ENCODE measurements at places on chromosomes 4 and X. TPM values are rescaled to one million over a fixed set of nuclear protein-coding genes. Genes with fewer than 3 reads are reported as not detected.

The NDNF gene
- 4.1 TPM for total RNA-seq

GRCh38 chrX:11588097-11588496, 77.6 kb downstream of the ARHGAP6 start:
- H3K27me3 ChIP-seq: no peaks in the 10 kb centered on the region
- no peak overlapping the region for H3K4me3 ChIP-seq
- H3K27ac ChIP-seq: no peak overlapping the region
- no peak for DNase-seq

The GAGE1 gene
- not detected for total RNA-seq

DNA sequence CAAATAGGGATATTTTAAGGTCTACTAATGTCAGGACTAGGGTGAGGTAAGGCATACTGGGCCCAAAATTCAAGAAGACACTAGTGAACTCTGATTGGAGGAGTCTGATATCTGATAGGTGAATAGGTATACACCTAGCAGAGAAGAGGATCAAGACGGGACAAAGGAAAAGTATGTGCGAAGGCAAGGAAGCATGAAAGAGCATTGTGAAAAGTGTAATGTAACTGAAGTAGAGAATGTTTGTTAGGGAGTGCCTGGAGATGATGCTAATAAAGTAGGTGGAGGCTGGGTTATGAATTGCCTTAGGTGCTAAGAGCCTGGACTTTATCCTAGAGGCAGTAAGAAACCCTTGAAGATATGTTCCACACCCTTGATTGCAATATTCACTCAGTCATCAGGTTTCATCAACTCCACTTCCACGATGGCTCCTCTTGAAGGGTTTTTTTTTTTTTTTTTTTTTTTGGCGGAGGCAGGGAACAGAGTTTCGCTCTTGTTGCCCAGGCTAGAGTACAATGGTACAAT, 49.9 kb upstream of the XIAP start:
- no peak overlapping the region for H3K27ac ChIP-seq
- DNase-seq: no peak
- H3K27me3 ChIP-seq: no peaks in the 10 kb centered on the region

The CT47A1 gene
- not detected for total RNA-seq

GRCh38 chr4:39846705-39847104, 131.0 kb downstream of the PDS5A start:
- no peak overlapping the region for H3K4me3 ChIP-seq
- no peak for DNase-seq
- no peaks in the 10 kb centered on the region for H3K27me3 ChIP-seq

DNA sequence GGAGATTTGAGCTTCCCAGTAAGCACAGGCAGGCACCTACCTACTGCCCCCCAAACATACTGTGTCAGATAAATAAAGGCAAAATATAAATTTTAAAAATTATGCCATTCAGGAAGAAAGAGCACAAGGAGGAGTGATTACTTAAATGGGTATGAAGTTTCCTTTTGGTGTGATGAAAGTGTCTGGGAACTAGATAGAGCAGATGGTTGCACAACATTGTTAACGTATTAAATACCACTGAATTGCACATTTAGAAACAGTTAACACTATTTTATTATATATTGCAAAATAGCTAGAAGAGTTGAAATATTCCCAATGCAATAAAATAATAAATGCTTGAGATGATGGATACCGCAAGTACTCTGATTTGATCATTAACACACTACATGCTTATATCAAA, 374.7 kb upstream of the FGF13 start:
- H3K4me1 ChIP-seq: no peaks in the 10 kb centered on the region
- no peak overlapping the region for H3K4me3 ChIP-seq
- H3K27ac ChIP-seq: no peak overlapping the region

The TLR3 gene
- 19.7 TPM for total RNA-seq

GRCh38 chrX:118211891-118212816, 95.5 kb upstream of the KLHL13 start:
- DNase-seq: no peak
- H3K27ac ChIP-seq: no peak overlapping the region
- no peaks in the 10 kb centered on the region for H3K4me1 ChIP-seq
- H3K4me3 ChIP-seq: no peak overlapping the region
- H3K36me3 ChIP-seq: no peaks in the 10 kb centered on the region

The APOO gene
- total RNA-seq: 96.0 TPM

- no peak overlapping the region for H3K27ac ChIP-seq
- no peaks in the 10 kb centered on the region for H3K4me1 ChIP-seq
- H3K4me3 ChIP-seq: no peak overlapping the region
- H3K36me3 ChIP-seq: no peaks in the 10 kb centered on the region
These were observed 667.1 kb downstream of the SH3BGRL start for GRCh38 chrX:81868979-81869378.
